DMS153 (cell line): ENCODE measurements at places on chromosomes 5 and 9.
A peak's percentile ranks its signal among the peaks of the same experiment; 100 is the strongest.

- DNase-seq = no peak
These were observed 357.5 kb downstream of the SH3GL2 start for GRCh38 chr9:17936365-17936764.

DNA sequence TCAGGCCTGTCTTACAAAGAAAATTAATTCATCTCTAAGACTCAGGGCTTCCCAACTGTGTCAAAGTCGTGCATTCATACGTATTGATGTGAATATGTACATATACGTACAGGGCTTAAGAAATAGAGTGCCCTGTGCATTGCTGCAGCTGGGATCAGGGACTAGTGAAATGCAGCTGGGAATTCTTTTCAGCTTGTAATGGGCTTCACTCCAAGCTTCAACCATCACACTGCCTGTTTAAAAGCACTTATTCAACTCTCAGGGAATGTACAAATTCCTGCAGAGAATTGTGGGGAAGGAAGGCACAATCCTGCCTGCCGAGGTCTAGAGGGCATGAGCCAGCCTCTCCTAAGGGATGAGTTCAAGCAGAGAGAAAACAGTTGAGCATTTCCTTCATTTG is 59.6 kb upstream of the MAN2A1 start:
- no peak for DNase-seq

DNA sequence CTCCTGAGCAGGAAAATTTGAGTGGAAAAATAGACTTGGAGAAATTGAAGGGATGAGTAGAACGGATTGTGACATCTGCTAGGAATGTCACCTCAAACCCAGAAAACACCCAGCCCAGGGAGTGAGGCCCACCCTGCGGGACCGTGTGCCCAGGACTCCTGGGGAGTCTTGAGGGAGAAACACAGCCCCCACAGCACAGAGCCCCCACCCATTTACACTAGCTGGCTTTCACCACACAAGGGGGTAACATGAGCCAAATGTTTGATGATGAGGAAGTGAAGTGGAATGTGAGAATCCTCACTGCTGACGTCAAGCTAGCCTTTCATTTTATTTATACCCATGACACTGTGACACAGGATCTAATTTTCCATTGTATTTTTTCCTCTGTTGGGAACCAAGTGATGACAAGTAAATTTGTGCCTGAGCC is 42.8 kb upstream of the PDE8B start:
- DNase-seq = peak; percentile 3

DNA sequence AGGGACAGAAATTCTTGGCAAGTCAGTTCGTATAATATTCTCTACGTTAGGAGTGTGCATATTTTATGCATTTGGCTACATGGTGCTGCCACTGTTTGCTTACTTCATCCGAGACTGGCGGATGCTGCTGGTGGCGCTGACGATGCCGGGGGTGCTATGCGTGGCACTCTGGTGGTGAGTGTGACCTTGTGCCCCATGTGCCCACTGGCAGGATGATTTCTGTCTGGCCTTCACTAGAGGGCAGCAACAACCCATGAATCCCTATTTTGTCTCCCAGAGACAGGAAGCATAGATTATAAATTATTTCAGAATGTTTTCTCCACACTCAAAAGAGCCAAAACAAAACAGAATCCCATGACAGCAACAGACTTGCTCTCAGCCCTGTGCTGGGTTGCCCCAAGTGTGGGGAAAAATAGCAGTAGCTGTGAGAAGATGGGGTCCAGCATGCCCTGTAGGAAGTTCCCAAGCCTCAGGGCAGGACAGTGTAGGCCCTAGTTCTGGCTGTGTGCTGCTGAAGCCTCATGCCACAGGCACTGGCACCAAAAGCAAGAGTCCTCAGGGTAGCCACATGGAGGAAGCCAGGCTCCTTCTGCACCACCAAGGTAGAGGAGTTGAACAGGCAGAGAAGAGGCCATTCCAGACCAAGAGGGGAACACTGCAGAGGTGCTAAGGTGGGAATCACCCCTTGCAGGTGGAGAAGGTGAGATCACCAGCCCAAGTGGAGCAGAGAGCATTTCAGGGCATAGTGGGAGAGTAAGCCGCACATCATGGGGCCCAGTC is 16.0 kb downstream of the SLC22A5 start:
- DNase-seq = peak; percentile 20

DNA sequence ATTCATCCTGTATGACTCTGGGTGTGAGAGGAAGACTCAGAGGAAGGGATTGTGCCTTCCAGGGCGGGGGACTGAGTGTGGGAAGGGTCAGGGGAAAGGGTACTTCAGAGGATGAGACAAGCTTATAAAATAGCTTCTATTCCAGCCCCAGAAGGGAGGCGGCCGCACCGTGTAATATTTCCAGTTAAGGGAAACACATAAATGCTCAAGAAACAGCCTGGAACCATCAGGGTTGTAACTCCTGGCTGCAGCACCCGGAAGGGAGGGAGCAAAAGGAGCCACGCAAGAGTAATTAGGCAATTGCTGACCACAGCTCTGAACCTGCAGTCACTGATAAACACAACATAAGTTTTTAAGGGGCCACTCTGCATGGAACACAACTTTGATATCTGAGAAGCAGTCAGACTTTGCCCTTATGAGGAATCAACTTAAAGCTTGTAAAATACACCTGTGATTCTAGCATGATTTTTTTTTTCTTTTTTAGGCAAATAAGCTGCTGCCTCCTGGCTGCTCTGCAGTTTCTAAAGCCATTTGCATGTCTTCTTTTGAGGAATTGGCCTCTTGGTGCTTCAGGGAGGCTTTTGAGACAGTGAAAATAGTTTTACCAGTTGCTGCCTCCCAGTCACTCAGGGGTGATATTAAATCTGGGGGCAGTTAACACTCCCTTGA is 382.7 kb downstream of the ENC1 start:
- DNase-seq = no peak
